Epithelial cell of umbilical artery (primary cell): ENCODE measurements at places on chromosomes 1 and 21. TPM values are rescaled to one million over a fixed set of nuclear protein-coding genes. Genes with fewer than 3 reads are reported as not detected.

The ALPL gene
- 0.30 TPM in 1 of 2 replicates, not detected in the other for total RNA-seq

The F13B gene
- not detected in 2 replicates for total RNA-seq

The PTPN7 gene
- 0.30 and 3.2 TPM in 2 replicates for total RNA-seq

The LCE1E gene
- not detected in 2 replicates for total RNA-seq

The LCE3A gene
- total RNA-seq, result not detected in 2 replicates

The ADCY10 gene
- under 0.01 TPM in 2 replicates for total RNA-seq
